ENCODE measurements at places on chromosomes 11 and 22.
A peak's percentile ranks its signal among the peaks of the same experiment; 100 is the strongest.

- DNase-seq: no peak
Observed at GRCh38 chr11:99432677-99433076, 411.9 kb downstream of the CNTN5 start.

DNA sequence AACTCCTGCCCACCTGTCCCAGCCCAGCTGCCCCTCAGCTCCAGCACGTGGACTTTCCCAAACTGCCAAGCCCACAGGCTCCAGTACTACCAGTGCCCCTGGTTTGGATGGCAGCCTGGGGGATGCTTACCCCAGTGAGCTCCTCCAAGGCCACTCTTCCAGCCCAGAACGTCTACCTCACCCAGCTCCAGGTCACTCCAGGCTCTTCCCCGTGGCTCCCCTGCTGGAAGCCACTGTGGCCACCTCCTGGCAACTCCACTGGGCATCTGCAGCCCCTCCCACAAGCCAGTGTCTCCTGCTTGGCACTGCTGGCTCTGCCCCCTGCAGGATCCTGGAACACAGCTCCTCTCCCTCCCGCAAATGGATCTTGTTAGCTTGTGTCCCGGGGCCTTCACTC, 29.3 kb downstream of the LMO1 start:
- DNase-seq: no peak

DNA sequence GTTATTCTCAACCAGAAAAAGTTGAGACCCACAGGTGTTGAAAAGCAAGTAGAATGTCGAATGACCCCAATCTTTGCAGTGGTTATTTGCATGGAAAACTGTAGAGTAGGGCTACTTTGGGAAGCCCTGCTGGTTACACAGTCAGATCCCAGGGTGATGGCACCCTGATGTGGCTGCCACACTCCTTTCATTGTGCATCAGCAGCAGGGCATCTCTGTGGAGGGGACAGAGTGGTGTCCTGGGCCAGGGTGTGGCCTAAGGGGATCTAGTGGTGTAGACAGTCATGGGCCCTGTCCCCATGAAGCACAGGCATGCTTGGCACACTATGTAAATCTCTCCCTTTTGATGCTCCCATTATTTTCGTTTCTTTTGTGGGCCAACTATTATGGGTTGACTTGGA, 199.4 kb upstream of the NAV2 start:
- no peak for DNase-seq

DNA sequence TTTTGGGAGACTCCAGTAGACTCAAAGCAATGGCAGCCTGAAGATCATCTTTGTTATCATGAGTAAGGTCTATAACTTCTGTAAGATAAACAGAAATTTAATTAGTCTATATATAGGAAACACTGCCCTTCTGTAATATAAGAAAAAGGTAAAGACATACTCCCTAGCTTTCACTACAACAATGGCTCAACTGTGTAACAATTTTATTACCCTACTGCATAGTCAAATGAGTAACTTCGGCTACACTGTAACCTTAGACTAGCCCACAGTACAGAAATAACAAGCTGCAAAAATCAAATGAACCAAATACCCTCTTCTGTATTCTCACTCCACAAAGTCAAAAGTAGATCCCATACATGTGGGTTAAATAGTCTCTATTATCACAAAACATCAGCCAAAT, 33.7 kb downstream of the USP28 start:
- DNase-seq: no peak

DNA sequence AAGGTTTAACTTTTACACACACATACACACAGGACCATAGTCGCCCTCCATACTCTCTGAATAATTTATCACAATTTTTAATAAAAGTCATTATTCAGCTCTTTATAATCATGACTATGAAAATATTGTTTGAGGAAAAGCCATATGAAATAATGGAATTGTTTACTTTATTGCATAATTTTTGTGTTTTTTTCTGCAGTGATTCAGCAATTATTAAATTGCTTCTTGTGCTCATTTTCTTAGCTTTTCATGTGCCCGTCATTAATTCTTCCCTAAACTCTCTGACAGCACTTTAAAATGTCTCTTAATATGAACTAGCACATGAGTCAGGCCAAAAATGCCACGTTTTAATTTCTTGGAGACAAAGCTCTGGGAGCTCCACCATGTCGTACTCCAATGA, 77.5 kb upstream of the ALX4 start:
- DNase-seq: no peak

DNA sequence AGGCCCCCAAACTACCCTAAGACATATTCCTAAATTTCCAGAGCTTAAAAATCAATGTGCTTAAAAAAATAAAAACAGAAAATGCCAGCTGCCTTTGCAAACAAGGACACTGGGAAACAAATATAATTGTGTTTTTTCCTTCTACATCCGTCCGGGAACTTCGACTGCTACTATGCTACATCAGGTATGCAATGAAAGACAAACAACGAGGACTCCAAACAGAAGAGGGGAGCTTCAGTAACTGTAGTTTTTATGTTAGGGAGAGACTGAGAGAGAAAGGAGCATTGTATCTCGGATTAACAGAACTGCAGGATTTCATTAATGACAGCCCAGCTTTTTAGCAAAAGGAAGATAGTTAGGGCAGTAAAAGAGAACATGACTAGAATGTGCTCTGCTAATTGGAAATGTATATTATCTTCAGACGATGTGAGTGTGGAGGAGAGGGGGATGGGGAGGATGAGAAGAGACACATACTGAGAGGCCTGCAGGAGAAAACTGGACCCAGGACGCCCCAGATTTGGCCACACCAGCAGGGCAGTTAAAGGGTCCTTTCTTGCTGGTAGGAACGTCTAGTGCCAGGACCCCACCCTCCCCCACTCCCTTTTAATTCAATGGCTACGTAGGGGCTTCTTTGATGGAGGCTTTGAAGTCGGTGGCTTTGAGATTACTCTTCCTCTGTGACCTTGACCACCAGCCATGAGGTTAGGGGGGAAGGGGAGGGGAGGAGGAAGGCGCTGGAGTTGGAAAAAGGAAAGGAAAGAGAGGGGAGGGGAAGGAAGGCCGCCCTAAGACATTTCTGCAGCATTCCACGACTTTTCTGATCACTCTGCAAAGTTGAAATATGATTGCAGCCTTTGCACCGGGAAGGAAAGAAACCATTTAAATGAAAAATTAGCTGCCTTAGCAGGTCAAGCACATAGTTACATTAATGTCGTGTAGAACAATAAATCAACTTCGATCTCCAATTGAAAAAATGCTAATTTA, 187.1 kb downstream of the BLID start:
- no peak for DNase-seq

DNA sequence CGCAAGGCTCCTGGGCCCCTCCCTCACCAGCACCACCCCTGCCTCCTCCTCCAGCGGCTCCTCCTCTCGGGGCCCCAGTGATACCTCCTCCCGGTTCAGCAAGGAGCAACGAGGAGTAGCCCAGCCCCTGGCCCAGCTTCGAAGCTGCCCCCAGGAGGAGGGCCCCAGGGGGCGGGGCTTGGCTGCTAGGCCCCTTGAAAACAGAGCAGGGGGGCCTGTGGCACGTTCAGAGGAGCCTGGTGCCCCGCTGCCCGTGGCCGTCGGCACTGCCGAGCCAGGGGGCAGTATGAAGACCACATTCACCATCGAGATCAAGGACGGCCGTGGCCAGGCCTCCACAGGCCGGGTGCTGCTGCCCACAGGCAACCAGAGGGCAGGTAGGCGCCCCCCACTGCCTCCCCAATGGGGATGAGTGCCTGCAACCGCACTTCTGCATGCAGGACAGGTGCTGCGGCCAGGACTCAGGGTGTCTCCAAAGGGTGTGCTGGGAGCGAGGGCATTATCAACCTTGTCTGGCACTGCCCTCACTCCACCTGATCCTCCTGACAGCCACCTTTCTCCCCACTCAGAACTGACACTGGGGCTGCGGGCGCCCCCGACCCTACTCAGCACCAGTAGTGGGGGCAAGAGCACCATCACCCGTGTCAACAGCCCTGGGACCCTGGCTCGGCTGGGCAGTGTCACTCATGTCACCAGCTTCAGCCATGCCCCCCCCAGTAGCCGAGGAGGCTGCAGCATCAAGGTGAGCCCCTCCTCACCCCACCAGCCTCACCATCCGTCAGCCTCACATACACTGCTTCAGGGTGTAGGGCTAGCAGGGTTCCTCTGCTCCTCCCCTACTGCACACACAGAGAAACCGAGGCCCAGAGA, 10.2 kb downstream of the SMTN start:
- DNase-seq: no peak

DNA sequence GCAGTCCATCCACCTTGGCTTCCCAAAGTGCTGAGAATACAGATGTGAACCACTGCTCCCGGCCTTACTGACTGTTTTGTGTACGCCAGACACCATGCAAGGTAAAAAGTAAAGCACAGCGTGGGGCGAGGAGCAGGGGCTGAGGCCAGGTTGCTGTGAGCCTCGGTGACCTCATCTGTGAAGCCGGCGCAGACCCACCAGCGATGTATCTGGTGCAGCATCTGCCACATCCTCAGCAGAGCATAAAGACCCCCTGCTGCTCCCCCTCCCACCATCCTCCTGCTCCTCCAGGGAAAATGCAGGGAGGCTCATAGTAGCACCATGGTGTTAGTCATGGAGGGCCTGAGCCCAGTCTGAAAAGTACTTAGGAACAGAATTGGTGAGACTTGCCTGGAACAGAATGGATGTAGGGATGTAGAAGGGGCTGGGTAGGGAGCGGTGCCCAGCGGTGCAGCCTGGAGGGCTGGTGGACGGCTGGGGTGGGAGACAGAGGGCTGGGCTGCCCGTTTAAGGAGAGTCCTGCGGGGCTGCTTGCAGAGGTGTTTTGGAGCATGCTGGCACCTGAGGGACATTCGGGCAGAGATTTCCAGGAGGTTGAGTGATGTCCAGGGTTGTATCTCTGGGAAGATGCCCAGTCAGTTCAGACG, 462.4 kb downstream of the BRD1 start:
- DNase-seq: no peak

- peak; percentile 73 for DNase-seq
Observed at GRCh38 chr11:12175694-12176241, 65.4 kb downstream of the MICAL2 start.

GRCh38 chr22:39713799-39714290, 143.3 kb downstream of the CACNA1I start:
- DNase-seq: no peak

DNA sequence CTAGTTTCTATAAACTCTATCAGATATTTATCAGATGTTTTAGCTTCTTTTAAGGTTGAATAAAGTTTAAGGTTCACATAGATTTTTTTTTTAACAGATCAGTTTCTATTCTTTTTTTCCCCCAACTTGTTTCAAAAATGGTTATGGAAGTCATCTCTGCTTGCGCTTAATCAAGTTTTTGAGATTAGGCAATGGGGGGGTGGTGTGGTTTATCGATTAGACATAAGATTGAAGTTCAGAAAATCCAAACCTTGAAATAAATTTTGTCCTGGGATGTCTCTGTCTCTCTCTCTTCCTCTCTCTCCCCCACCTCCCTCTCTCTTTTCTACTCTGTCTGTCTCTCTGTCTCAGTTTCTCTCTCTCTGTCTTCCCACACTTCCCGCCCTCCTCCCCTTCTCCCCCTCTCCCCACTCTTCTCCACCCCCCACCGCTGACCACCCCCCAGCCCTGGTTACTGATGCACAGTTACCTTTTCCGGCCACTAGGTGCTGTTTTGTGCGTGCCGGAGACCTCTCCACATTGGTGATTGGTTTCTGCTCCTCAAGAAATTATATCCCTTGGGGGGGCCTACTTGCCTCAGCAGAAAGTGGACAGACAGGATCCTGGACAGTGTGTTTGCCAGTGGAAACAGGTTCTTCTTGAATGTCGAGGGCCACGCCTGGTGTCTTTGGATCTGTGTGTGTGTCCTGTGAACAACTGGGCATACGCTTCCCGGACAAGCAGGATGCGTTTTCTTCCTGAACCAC, 29.7 kb upstream of the ANO1 start:
- DNase-seq: no peak

DNA sequence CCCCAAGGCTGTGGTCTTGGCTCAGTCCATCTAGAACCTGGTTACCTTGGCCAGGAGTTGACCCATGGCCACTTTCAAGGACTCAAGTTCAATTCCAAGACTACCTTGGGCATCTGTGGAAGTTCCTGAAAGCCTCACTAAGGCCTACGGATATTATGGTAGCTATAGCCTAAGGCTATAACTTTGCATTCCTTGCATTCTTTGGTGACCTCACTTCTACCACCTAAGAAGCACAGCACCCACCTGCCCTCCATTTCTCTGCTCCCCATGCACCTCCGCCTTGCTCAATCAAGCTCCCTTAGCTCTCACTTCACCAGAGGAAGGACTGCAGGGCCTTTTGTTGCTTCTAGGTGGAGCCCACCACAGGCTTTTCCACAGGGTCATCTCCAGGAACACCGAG, 50.3 kb upstream of the GALNT18 start:
- no peak for DNase-seq

DNA sequence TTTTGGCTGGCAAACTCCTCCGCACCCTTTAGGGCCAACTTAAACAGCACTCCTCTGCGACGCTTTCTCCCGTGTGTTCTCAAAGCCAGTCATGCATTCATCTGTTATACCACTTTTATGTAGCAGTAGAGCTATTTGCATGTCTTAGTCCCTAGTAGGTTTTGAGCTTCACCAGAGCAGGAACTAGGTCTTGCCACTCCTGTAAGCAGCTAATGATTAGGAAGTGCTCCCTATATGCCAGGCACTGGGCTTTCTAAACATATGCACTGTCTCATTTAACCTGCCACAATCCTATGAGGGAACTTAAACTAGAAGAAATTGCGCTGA, 180.8 kb downstream of the DBX1 start:
- no peak for DNase-seq

- no peak for DNase-seq
Observed at GRCh38 chr11:8790968-8791367, 108.4 kb downstream of the RPL27A start.

DNA sequence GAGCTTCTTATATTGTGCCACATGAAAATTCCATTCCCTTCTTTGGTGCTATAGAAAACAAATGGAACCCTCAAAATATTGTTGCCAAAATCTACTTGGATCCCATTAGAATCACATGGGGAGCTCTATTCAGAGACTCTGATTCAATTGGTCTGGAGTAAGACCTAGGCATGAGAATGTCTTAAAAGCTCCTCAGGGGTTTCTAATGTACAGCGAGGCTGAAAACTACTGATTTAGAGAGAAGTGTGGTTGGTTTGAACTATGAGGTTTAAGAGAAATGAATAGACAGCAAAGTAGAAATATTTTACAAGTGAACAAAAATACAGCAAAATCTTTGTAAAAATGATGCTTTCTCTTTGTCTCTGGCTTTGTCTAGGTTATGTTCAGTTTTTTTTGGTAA, 514.7 kb downstream of the CNTN5 start:
- no peak for DNase-seq

- DNase-seq: no peak
Observed at GRCh38 chr22:31583861-31584485, 78.0 kb downstream of the PISD start.

- no peak for DNase-seq
Observed at GRCh38 chr22:45740236-45740635, 68.6 kb downstream of the ATXN10 start.

DNA sequence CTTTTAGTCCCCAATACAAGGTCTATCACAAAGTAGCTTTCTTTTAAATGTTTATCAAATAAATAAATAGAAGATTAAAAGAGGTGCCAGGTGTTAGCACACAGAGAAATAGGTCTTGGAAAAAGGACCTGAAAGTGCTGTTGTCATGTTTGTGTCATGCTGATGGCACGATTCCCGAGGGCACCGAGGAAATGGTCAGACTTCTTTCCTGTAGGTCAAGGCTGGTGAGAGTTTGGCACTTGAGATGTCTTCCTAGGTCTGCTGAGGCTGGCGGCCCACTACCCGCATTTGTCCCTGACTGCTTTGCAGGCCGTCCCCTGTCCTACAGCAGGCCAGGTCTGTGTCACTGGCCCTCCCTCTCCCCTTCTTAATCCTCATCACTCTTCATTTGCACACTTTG, 112.1 kb downstream of the ATXN10 start:
- DNase-seq: no peak
